Left ventricle myocardium inferior (tissue), 1 donor: ENCODE measurements at places on chromosomes 11 and 22. TPM values are rescaled to one million over a fixed set of nuclear protein-coding genes. Genes with fewer than 3 reads are reported as not detected.

DNA sequence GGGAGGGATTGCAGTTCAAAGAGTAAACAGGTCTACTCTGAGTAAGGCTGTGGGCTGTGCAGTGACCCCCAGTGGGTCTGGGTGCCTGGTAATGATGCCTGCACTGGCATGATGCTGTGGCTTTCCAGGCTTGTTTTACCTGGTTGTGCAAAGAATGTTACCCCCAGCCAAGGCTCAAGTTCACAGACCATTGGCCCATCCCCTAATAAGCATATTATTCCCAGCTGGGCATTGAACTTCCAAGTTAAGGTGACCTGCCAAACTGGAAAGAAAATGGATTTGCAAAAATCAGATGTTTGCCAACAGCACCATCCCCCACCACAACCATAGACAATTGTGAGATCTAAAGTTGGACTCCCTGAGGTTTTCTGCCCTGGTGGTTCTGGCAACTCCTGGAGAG lies 7.9 kb upstream of the EHF start:
- no peak for DNase-seq

GRCh38 chr11:100830978-100831732 lies 144.1 kb downstream of the ARHGAP42 start:
- no peak for DNase-seq

DNA sequence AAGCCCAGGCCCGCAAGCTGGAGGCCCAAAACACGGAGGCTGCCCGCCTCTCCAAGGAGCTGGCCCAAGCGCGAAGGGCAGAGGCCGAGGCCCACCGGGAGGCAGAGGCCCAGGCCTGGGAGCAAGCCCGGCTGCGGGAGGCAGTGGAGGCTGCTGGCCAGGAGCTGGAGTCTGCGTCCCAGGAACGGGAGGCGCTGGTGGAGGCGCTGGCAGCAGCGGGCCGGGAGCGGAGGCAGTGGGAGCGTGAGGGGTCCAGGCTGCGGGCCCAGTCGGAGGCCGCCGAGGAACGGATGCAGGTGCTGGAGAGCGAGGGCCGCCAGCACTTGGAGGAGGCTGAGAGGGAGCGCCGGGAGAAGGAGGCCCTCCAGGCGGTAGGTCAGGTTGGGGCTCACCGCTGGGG lies 4.8 kb downstream of the CCDC88B start:
- DNase-seq = no peak

The KIF18A gene
- total RNA-seq = 0.25 TPM
